AG04450 (cell line): ENCODE measurements at places on chromosomes 2 and 18.

DNA sequence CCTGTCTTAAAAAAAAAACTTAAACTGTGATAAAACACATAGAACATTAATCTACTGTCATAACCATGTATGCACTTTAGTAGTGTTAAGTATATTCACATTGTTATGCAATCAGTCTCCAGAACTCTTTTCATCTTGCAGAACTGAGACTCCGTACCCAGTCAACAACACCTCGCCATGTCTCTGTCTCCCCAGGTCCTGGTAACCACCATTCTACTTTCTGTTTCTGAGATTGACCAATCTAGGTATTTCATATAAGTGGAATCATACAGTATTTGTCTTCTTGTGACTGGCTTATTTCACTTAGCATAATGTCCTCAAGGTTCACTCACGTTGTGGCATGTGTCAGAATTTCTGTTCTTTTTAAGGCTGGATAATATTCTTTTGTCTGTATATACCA lies 290.8 kb upstream of the CXCR4 start:
- no peak for DNase-seq

DNA sequence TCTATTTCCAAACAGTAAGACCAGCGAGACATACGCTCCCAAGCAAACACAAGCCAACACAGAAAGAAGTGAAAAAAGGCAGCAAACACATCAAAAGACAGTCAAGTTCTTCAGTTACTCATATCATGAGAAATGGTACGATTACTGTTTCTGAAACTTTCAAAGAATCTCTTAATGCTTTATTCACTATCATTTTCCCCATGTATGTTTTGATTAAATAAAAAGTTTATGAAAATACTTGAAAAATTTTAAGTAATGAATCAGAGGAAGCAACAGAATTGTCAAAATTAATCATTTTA lies 114.9 kb downstream of the HDAC4 start:
- DNase-seq, result no peak

DNA sequence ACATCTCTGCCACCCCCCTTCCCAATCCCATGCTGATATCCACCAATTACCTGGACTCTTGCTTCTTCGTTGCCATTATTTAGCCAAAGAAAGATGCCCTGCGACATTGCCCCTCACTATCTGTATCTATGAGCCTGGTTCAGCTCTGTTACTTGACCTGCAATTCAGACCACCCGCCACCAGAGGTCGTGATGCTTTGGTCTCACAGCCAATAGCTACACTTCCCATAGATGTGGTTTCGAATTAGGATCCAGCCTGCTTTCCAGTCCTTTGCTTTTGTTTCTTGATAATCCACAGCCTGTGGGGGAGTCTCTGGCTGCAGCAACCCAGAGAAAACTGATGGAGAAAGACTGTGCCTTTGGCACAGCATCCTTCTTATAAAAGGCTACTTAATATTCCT lies 239.4 kb downstream of the KLHL29 start:
- no peak for DNase-seq

GRCh38 chr18:58223717-58224424 lies 179.8 kb downstream of the NEDD4L start:
- DNase-seq, result peak; percentile 65

- no peak for DNase-seq
These were observed 9.4 kb downstream of the DYSF start for GRCh38 chr2:71462641-71463341.

DNA sequence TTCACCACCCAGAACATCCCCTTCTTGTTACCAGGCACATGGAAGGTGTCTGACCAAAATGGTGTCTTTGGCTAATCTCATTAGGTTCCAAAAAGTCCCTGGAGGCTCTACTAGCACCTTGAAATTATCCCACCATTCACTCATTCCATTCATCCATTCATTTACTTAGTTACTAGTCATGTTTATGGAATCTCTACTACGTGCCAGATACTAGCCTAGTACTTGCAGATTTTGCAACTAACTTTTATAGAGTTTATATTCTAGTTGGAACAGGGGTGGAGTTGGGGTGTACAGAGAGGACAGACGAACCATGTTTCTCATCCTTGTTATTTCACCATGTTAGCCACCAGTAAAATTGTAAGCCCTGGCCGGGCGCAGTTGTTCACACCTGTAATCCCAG lies 4.0 kb upstream of the NOP58 start:
- no peak for DNase-seq

GRCh38 chr2:175976391-175977157 lies 25.5 kb downstream of the LNPK start:
- DNase-seq, result no peak

GRCh38 chr2:42931146-42931817 lies 138.9 kb upstream of the HAAO start:
- no peak for DNase-seq

GRCh38 chr2:96767135-96767871 lies 6.6 kb downstream of the CNNM4 start:
- no peak for DNase-seq

DNA sequence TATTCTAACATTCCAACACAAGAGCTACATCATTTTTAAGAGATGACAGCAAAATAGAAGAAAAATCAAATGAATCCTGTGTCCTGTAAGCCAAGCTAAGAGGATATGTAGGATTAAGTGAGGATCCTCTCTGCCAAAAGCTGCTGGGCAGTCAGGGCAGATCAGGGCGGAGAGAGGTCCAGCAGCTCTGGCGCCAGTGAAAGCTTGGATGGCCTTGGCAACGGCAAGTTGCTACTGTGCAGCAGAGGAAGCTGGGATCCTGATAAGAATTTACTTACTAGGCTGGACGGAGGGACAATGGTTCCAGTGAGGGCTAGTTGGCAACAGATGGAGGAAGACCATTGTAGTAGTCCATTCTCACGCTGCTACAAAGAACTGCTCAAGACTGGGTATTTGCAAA lies 391.5 kb downstream of the XIRP2 start:
- DNase-seq, result no peak

- no peak for DNase-seq
These were observed 26.3 kb downstream of the B4GALT6 start for GRCh38 chr18:31657823-31658669.

GRCh38 chr2:158393886-158394285 lies 62.7 kb downstream of the CCDC148 start:
- DNase-seq, result no peak

- DNase-seq, result no peak
These were observed 60.5 kb upstream of the LGALSL start for GRCh38 chr2:64393383-64394010.

- DNase-seq, result no peak
These were observed 102.3 kb downstream of the NRXN1 start for GRCh38 chr2:50929661-50930060.

DNA sequence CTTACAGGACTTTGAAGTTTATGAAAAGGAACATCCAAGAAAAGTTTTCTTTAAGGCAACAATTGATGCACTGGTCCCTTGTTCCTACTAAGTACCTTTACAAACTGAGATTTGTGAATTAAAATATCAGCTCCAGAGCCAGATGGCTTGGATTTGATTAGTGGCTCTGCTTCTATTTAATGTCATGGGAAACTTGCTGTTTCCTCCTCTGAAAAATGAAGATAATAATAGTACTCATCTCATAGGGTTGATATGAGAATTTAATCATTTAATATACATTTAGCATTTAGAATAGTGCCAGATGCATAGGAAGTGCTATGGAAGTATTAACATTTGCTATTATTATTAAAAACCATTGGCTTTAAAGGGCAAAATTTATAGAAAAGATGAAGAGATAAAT lies 2.6 kb upstream of the GAREM1 start:
- DNase-seq, result no peak

- no peak for DNase-seq
These were observed 426.7 kb upstream of the PKDCC start for GRCh38 chr2:41621095-41621494.

DNA sequence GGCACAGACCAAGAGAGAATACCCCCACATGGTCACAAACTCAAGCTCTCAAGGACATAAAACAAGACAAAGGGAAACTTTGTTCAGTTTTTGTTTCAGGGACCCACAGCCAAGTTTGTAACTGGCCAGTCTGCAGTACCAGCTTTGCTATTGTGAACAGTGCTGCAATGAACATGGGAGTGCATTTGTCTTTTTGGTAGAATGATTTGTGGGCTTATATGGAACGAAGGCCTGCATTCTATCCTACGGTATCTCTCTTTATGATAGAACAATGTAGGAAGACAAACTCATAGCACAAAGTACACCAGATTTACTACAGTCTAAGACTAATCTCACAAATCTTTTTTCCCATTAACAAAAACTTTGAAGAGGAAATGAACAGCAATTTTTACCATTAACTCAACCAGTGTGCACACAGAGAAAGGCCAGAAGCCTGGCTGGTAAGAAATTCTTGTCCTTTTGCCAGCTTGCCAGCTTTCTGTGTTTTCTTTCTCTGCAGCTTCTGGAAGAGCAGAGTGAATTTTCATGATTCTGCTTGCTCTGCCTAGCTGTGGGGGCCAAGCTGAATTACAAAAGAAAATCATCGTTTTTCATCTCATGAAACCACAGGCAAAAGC lies 37.1 kb upstream of the FEZ2 start:
- no peak for DNase-seq

DNA sequence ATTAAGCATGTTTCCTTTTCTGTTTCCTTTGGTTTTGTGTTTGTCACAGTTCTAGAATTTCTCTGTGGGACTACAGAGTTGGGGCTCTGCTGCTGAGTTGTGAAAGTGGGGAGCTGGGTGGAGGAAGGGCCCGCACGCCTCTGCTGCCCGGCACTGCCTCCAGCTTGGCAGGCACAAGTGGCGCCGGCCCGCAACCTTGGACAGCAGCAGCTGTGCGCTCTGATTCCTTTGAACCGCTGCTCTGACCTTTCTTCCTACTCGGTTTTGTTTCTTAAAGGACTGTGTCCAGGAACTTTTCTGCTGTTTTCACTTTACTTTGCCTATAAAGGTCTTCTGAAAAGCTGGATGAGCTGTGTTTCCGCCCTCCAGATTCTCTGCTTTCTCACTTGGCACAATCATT lies 137.6 kb upstream of the ALPP start:
- no peak for DNase-seq

DNA sequence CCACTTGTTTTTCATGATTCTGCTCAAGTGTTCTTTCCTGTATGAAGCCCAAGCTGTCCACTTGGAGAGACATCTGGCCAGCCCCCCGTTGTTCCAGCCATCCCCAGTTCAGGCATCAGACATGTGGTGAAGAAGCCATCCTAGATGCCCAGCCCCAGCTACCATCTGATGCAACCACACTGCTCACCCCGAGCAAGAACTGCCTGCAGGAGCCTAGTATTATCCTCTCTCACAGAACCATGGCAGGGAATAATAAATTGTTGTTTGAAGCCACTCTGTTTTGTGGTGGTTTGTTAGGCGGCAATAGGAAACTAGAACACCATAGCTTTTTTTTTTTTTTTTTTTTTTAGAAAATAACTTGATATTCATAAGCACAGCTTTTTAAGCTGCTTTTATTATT lies 19.5 kb upstream of the DARS1 start:
- no peak for DNase-seq

DNA sequence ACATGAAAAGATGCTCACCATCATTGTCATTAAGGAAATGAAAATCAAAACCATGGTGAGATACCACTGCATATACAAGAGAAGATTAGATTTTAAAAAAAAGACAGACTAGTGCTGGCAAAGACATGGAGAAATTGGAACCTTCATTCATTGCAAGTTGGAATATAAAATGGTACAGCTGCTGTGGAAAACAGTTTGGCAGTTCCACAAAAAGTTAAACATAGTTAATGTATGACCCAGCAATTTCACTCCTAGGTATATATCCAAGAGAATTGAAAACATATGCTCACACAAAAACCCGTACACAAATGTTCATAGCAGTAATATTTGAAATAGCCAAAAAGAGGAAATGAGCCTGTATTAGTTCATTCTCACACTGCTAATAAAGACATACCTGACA lies 33.7 kb upstream of the MBOAT2 start:
- no peak for DNase-seq

DNA sequence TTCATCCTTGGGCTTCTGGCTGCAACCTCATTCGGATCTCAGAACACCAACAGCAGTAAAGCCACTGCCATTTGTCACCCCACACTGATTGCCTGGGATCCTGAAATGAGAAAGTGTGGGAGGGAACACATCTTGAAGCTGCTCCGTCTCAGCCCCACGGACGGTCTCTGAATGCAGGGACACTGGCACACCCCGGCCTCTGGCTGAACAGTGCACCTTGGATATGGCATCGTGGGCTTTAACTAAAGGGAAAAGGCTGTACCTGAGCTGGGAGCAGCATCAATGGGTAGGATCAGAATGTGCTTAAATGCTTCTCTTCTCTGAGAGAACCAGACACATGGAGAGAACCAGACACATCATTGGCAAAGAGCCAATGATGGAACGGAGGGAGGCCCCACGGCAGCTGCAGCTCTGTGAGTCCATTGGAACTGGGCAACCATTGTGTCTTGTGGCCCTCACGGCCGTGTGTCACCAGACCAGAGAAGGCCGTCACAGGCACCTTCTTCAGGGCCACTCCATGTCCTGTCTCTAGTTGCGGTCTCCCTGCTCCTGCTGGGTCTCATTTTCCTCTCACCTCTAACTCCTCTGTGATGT lies 193.4 kb upstream of the MYT1L start:
- DNase-seq, result no peak

DNA sequence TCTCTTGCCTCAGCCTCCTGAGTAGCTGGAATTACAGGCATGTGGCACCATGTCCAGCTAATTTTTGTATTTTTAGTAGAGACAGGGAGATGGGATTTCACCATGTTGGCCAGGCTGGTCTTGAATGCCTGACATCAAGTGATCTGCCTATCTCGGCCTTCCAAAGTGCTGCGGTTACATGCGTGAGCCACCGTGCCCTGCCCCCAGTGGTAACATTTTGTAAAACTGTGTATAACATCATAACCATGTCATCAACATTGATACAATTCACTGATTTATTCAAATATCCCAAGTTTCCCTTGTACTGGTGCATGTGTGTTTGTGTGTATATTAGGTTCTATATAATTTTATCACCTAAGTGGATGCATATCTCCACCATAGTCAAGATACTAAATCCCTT lies 70.0 kb downstream of the PDCL3 start:
- DNase-seq, result no peak

- DNase-seq, result no peak
These were observed 11.7 kb downstream of the SFT2D3 start for GRCh38 chr2:127712999-127713398.

- DNase-seq, result no peak
These were observed 102.5 kb downstream of the USP40 start for GRCh38 chr2:233464056-233464455.
